ENCODE measurements at places on chromosomes 4 and X. TPM values are rescaled to one million over a fixed set of nuclear protein-coding genes. Genes with fewer than 3 reads are reported as not detected.

GRCh38 chrX:19343535-19344408 is at the start of gene PDHA1:
Gene PDHA1 (plus strand): TSS chrX:19343927. CDS start chrX:19344038, 111 bp downstream.
- peak; percentile 89 for DNase-seq

Gene DDIT4L
- total RNA-seq = 5.7 TPM

GRCh38 chrX:13700380-13700779 is 11.5 kb downstream of the RAB9A start:
- no peak for DNase-seq

GRCh38 chr4:163003979-163004378 is 162.7 kb downstream of the NAF1 start:
- DNase-seq = no peak

- no peak for DNase-seq
These were observed 14.8 kb upstream of the SPARCL1 start for GRCh38 chr4:87543835-87544461.

DNA sequence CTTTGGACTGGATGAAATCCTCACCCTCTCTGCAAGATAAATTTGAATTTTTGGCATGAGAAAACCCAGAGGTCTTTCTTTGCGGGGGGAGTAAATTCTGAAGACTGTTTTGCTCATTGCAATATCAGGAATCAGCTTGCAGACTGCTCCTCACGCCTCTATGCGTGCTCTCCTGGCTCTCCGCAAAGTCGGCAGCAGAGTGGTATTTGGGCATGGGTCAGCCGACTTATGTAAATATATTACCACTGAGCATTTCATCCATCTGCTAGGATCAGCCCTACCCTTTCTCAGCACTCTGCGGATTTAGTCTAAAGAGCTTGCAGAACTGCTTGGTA is 288.0 kb downstream of the ASMT start:
- DNase-seq = no peak

GRCh38 chrX:31007321-31007720 is 64.5 kb downstream of the FTHL17 start:
- no peak for DNase-seq

Gene PDK3
- total RNA-seq = 30.4 TPM

- DNase-seq = no peak
These were observed 90.3 kb downstream of the ARX start for GRCh38 chrX:24925430-24925829.

Gene ADH1B
- 6.1 TPM for total RNA-seq

Gene TMSB15A
- 109 TPM for total RNA-seq

DNA sequence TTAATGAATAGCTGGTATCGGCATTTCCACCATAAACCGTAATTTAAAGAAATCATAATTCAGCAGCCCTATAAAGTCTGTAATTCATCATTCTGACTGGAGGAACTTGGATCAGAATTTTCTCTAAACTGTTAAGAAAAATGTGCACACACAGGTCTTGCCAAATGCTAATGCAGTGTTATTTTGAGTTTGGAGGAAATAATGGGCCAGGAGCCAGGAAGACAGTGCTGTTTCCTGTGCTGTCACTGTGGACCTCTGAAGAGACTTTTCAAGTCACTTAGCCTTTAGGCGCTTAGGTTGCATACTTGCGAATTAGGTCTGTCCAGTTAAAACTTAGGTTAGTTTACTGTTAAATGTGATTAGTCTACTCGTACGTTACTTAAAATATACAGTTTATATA is 137.5 kb upstream of the ANXA3 start:
- DNase-seq = no peak

DNA sequence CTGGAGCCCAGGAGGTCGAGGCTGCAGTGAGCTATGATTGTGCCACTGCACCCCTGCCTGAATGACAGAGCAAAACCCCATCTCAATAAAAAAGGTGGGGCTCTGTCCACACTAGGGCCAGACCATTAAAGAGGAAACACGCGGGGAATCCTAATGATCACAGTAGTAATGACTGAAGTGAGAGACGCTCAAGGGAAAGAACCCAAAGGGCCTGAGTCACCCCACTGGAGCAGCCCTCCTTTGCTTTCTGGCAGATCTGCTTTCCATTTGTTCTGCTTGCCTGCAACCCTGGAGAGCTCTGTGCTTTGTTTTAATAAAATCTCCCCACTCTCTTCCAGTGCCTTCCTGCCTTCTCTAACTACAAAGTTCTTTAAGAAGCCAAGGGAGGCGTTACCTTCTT is 5.0 kb downstream of the TFDP3 start:
- no peak for DNase-seq

- DNase-seq = no peak
These were observed 22.7 kb upstream of the GRPR start for GRCh38 chrX:16100673-16101072.

- no peak for DNase-seq
These were observed 260.8 kb downstream of the BCOR start for GRCh38 chrX:39836802-39837420.

- DNase-seq = peak; percentile 76
These were observed 196.4 kb upstream of the C1QTNF7 start for GRCh38 chr4:15231265-15232091.

All from type B pancreatic cell (in vitro differentiated cells).